ENCODE measurements at places on chromosomes 12 and 14.
A peak's percentile ranks its signal among the peaks of the same experiment; 100 is the strongest.

GRCh38 chr12:116090516-116090915 lies 187.0 kb downstream of the MED13L start:
- DNase-seq, result no peak

- DNase-seq, result no peak
These were observed 18.2 kb upstream of the CERS5 start for GRCh38 chr12:50185301-50185895.

GRCh38 chr12:126210448-126210847 lies 1145.2 kb downstream of the AACS start:
- DNase-seq, result no peak

GRCh38 chr14:22979748-22980392 lies 2.5 kb downstream of the AJUBA start:
- DNase-seq, result no peak

GRCh38 chr12:95248095-95248494 lies 30.5 kb downstream of the VEZT start:
- no peak for DNase-seq

DNA sequence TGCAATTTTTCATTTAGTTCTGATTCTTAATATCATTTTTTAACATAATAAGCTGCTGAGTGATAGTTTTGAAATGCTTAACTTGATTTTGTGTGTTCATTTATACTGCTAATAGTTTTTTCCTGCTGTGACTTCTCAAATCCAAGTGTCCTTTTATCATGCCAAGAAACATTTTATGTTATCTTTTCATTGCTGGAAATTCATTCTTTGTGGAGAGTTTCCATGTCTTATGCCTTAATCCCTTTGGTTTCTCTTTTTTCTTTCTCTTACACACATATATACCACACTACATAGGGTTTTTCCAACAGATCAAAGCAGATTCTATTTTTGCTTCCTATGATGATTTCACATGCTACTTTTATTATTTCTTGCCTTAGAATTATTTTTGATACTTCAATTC lies 981.1 kb downstream of the SLC6A15 start:
- DNase-seq, result no peak

DNA sequence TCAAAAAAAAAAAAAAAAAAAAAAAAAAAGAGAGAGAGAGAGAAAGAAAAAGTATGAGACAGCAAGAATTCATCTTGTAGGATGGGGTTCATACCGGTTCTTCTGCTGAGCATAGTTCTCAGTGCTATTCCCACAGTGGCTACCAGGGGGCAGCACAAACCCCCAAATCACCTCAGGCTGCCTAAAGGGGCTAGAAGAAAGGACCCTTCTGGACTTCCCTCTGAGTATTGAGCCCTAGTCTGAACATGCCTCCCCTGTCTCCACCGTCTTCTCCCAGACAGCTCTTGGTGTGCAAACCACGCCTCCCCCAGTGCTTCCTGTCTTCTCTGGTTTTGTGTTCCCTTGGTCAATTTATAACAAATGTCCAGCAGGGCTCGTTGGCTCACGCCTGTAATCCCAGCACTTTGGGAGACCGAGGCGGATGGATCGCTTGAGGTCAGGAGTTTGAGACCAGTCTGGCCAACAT lies 31.3 kb upstream of the SMUG1 start:
- peak; percentile 90 for DNase-seq

- DNase-seq, result no peak
These were observed 35.1 kb downstream of the RDH12 start for GRCh38 chr14:67736771-67737170.

- peak; percentile 70 for DNase-seq
These were observed 1.4 kb downstream of the TMTC2 start for GRCh38 chr12:82688035-82688501.

DNA sequence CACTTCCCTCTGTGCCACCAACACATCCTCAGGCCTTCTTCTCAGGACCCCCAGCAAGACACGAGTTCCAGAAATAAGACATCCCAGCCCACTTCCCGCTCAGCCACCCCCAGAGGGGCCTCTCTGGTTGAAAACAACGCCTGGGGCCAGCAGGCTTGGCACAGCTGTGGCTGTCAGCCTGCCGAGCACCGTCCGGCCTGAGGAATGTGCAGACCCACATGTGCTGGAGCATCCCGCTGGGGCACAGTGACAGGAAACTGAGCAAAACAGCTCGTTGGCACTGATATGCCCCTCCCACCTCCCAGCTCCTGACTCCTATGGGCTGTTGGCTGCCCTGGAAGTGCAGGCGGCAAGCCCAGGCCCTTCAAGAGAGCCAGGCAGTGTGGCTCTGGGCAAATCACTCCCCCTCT lies 1.4 kb downstream of the SYNE3 start:
- peak; percentile 48 for DNase-seq

GRCh38 chr14:61470261-61470960 lies 149.0 kb downstream of the PRKCH start:
- no peak for DNase-seq

- DNase-seq, result no peak
These were observed 100.2 kb downstream of the SRGAP1 start for GRCh38 chr12:63944586-63945228.

DNA sequence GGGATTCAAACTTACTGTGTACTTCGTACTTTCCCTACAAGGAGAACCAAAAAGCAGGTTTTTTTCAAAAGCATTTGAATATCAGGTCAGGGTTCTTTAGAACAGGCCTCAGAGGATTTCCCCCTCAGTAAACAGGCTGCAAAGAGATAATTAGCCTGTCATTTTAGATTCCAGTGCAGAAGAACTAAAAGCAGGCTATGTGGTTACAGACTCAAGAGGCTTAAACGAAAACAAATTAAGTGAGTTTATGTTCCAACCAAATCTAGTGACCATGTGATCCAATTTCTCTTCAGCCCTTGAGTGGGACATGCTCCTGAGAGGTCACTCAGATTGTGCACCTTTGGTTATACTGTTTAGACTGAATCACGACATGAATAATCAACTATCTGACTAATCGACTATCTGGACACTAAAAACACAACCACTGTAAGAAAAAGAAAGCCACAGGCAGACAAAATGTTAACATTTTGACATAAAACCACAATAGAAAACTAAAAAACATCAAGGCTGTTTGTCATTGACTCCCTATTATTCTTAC lies 4.5 kb downstream of the TMED8 start:
- DNase-seq, result peak; percentile 80

DNA sequence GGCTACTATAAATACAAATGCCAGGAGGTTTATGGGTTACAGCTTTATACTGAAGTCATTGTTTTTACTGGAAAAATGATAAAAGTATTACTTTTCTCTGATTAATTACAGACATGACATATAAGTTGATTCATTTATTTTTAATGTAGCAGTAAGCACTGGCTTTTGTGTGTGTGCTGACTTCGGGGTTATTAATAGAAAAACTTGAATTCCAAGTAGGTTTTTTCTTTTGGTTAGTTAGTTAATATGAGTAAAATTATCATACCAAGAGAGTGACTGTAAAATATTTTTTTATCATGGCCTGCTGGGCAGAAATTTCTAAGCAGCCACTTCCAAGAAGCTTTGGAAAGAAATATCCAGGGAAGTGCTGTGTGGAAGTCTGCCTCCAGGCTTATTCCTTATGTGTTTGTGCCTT lies 56.4 kb downstream of the IFT81 start:
- DNase-seq, result no peak

DNA sequence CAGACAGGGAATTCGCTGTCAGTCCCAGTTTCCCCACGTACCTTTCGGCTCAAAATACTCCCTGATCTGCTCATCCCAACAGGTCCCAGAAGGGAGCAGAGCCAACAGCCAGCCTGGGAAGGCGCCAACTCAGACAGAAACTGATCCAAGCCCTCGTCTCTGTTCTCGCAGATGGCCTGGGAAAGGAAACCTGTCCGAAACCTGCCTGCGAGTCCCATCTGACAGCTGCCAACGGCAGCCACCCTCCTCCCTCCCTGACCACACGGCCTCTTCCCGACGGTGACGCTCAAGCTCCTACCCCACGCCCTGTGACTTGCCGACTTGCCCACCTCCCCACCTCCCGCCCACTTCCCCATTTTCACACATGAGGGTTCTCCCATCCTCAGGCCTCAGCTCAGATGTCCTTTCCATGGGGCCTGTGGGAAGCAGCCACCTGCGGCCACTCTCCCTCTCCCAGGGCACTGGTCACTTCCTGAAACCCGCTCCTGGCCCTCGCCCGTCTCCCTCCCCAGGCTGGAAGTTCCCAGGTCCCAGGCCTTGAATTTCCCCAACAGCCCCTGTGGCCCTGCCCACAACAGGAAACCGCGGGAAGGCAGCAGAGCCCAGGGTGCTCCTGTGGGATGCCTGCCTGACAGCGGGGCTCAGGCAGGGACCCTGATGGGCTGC lies 60.9 kb upstream of the FBRSL1 start:
- no peak for DNase-seq

GRCh38 chr14:39726563-39726962 lies 294.3 kb upstream of the FBXO33 start:
- no peak for DNase-seq

- DNase-seq, result no peak
These were observed 2.6 kb upstream of the OR6J1 start for GRCh38 chr14:22646570-22647254.

DNA sequence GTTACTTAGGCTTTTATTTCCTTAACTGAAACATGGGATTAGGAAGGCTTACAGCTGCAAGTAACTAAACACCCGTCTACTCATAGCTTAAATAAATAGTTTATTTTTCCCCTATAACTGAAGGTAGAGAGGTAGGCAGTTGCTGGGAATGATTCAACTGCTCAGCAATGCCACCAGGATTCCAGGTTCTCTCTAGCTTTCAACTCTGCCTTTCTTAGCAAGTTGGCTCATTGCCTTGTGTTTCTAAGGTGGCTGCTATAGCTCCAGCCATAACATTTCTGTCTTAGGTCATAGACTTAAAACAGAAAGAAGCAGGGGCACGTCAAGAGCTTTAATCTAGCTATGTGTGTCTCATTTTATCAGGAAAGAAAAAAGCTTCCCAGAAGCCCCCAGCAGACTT lies 103.7 kb upstream of the MDM1 start:
- DNase-seq, result no peak

DNA sequence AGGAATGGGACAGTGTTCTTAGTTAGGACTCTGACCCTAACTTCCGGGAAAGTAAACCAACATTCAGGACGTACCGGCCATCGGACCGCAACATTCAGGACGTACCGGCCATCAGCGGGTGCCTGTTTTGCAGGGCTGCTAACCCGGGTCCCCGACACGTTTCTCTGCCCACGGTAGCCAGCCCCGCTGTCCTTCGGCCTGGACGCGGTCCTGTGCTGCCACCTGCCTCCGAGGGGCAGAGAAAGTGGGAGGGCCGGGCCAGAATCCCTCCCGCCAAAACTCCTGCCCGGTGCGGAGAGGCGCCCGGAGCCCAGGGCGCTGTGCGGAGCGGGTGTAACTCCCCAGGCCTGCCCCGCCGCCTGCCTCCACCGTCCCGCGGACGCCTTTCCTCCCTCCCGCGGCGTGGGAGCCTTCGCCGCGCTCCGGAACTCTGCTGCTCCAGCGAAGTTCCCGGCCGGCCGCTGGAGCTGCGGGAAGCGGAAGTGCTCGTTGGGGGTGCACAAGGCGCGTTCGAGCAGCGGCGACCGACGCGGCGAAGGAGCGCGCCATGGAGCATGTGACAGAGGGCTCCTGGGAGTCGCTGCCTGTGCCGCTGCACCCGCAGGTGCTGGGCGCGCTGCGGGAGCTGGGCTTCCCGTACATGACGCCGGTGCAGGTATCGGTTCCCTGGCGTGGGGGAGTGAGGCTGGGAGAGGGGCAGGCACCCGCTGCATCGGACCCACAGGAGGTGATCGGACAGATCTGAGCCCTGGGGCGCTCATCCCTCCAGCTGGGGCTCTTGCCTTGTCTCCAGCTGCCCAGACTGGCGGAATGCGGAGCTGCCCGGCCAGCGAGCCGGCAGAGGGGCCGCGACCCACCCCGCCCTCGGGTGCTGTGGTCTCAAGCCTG lies at the start of gene DDX55:
DDX55 (plus strand) TSS at position 498 of the 888 bp plus-strand sequence; CDS start at position 548, 50 bp downstream.
- peak; percentile 92 for DNase-seq

GRCh38 chr12:56978397-56979138 lies 21.2 kb upstream of the RDH16 start:
- DNase-seq, result no peak

DNA sequence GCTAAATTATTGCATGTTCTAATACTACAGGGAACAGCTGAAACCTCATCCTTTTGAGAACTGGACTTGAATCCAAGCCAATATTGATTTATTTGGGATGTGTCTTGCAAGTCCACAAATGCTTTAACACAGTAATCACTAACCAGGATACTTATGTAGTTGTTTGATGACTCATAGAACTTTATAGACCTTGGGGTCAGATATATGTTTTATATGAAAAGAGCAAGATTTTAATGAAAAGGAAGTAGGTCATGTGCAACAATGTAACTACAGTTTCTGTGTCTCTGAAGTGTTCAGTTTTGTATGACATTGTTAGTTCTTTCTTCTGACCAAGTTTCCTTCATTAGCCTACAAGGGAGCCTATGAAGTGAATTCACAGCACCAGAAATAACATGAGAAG lies 352.0 kb downstream of the ZFP36L1 start:
- DNase-seq, result no peak

GRCh38 chr14:104144911-104145825 lies 6.8 kb downstream of the KIF26A start:
- DNase-seq, result no peak

GRCh38 chr12:57072661-57073060 lies 5.9 kb downstream of the NEMP1 start:
- no peak for DNase-seq

DNA sequence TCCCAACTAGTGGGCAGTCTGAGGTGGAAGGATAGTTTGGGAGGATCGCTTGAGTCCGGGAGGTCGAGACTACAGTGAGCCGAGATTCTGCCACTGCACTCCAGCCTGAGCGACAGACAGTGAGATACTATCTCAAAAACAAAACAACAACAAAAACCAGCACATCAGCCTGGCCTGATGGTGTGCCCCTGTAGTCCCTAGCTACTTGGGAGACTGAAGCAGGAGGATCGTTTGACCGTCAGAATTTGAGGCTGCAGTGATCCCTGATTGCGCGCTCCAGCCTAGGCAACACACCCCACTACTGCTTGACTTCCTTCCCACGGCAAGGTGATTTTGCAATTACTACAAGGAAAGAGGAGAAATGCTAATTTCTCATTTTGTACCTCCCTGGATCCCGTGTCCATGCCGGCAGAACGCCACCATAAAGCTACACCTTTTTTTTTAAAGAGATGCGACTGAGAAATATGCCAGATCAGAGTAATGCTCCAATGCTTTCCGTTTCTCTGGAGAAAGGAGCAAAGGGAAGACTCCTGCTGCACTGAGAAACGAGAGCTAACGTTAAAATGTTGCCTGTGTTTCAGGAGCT lies 672 bp upstream of the SCFD1 start:
- DNase-seq, result peak; percentile 35

- peak; percentile 68 for DNase-seq
These were observed 54.5 kb upstream of the MMP17 start for GRCh38 chr12:131773582-131774221.

- DNase-seq, result no peak
These were observed 2.6 kb downstream of the EXOC5 start for GRCh38 chr14:57266065-57266464.

DNA sequence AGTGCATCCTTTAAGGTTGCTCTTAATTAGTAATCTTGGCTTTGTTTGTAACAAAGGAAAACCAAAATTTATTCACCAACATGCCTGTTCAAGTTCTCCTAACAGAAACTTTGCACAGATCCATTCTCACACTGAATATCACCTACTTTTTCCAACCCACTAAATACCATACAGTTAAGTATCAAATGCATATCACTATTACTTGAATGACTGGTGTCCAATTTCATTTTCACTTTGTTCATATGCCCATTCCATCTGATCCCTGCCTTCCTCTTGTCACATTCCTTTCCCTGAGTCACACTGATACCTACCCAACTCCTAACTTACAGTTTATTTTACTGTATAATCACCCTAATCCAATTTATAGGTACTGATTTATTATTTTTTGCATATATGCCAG lies 286.4 kb downstream of the NELL2 start:
- no peak for DNase-seq

All from NAMALWA (cell line).